Spinal cord (tissue), 10 donors: ENCODE measurements at places on chromosomes 7 and 10. TPM values are rescaled to one million over a fixed set of nuclear protein-coding genes. Genes with fewer than 3 reads are reported as not detected.

Gene TAS2R41
- polyA plus RNA-seq = not detected

Gene CLCN1
- polyA plus RNA-seq = 0.06 TPM

Gene PSMC2
- 103 TPM for polyA plus RNA-seq

Gene MYL7
- 4.5 TPM for polyA plus RNA-seq

Gene CDK14
- polyA plus RNA-seq = 87.7 TPM

Gene SCIN
- 7.8 TPM for polyA plus RNA-seq

Gene LRRC4
- 66.8 TPM for polyA plus RNA-seq

Gene TMEM178B
- 58.2 TPM for polyA plus RNA-seq

Gene ARMC3
- 8.9 TPM for polyA plus RNA-seq

Gene TLL2
- polyA plus RNA-seq = 4.5 TPM

Gene EVX1
- 0.59 TPM for polyA plus RNA-seq

Gene OPALIN
- 0.83 TPM for polyA plus RNA-seq

Gene C10orf90
- 3.0 TPM for polyA plus RNA-seq

Gene VAX1
- not detected for polyA plus RNA-seq

Gene EGFR
- polyA plus RNA-seq = 24.1 TPM

Gene GNG11
- 14.6 TPM for polyA plus RNA-seq

Gene GPRIN2
- polyA plus RNA-seq = 9.9 TPM

Gene AVL9
- 30.4 TPM for polyA plus RNA-seq

Gene NCF1
- 2.6 TPM for polyA plus RNA-seq

Gene HPS6
- 12.7 TPM for polyA plus RNA-seq

Gene SVIL
- polyA plus RNA-seq = 30.2 TPM

Gene GIMAP1
- 2.7 TPM for polyA plus RNA-seq

Gene ADRB1
- 2.5 TPM for polyA plus RNA-seq

Gene PDGFA
- polyA plus RNA-seq = 73.8 TPM

Gene CYP3A7
- 0.66 TPM for polyA plus RNA-seq

Gene ASAH2
- 2.6 TPM for polyA plus RNA-seq

Gene ZNF277
- polyA plus RNA-seq = 18.2 TPM

Gene CTAGE4
- 0.50 TPM for polyA plus RNA-seq

Gene ENTPD7
- polyA plus RNA-seq = 7.2 TPM

Gene PTEN
- 64.4 TPM for polyA plus RNA-seq

Gene GRM8
- polyA plus RNA-seq = 19.2 TPM

Gene IFIT1B
- not detected for polyA plus RNA-seq

Gene MPP7
- polyA plus RNA-seq = 3.5 TPM

Gene ADAM12
- polyA plus RNA-seq = 9.8 TPM

Gene COMTD1
- 37.4 TPM for polyA plus RNA-seq

Gene SUN3
- polyA plus RNA-seq = not detected

Gene HMX3
- polyA plus RNA-seq = 0.27 TPM

Gene TMEM168
- polyA plus RNA-seq = 27.6 TPM

Gene ATE1
- polyA plus RNA-seq = 18.3 TPM

Gene FXYD4
- polyA plus RNA-seq = not detected

Gene SKIDA1
- polyA plus RNA-seq = 4.9 TPM
